ENCODE measurements at places on chromosomes 5 and 9.
A peak's percentile ranks its signal among the peaks of the same experiment; 100 is the strongest.

GRCh38 chr5:149913436-149914419 is 30.9 kb downstream of the PDE6A start:
- peak; percentile 45 for DNase-seq

GRCh38 chr5:39714036-39714698 is 289.4 kb upstream of the DAB2 start:
- no peak for DNase-seq

DNA sequence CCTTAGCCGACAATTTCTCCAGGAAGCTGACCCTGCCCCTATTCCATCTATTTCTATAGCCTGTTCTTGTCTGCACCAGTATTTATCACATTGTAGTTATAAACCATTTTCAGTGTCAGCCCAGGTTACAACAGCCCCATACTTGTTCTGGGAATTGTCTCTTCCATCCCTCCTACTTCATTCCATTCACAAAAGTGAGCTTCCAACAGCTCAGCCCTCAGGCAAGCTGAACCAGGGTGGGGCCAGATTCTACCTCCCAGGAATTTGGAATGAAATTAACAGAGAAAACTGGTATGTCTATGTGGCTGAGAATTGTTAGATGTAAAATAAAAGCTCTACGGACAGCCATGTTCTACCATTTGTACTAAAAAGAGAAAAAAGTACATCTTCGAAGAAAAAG is 36.1 kb downstream of the STRBP start:
- no peak for DNase-seq

DNA sequence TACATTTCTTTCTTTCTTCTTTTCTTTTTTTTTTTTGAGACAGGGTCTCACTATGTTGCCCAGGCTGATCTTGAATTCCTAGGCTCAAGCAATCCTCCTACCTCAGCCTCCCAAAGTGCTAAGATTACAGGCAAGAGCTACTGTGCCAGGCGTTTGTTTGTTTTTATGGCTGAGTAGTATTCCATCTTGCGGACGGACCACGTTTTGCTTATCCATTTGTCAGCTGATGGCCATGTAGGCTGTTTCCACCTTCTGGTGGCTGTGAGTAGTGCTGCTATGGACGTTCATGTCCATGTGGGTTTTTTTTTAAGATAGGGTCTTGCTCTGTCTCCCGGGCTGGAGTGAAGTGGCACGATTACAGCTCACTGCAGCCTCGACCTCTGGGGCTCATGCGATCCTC is 2.5 kb downstream of the DOK3 start:
- DNase-seq = no peak

DNA sequence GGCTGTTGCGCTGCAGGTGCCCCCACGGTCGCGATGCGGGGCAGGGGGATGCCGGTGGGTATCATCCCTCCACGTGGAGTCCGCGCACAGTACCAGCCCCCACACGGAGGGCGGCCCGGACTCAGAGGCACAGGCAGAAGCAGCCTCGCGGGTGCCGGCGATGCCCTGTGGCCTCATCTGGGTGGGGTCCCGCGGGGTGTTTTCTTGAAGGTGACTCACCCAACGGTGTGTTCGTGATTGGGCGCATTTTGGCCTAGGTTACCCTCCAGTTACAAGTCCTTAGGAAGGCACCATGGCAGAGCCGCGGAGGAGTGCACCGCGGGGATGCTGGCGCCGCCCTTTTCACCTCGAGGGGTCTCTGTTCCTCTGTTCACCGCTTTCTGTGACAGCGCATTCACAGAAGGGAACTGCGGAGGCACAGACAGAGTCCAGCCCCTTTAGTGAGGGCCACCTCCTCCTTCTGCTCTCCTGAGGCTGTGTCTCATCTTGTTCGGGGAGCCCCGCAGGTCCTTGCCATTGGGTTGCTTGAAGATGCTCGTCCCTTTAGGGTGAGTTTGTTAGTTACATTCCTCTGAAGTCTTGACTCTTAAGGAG is 21.6 kb upstream of the EXOC3 start:
- no peak for DNase-seq

GRCh38 chr5:10315824-10316509 is 8.3 kb upstream of the CMBL start:
- no peak for DNase-seq

DNA sequence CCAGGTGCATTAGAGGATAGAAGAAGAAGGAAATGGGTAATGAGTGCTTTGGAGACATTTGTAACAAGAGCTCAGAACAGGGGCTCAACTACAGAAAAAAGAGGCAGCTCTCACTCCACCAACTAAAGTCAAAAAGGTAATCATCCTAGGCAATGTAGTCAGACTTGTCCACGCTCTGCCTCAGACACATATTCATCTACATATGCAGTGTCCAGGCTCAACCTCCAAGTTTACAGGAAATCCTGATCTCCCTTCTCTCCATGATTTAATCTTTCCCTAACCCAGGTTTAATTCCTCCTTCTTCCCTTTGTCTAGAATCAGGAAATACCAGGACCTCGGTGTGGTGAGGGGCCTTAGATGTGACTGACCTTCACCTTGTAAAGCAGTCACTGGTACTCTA is 65.7 kb upstream of the SELENOP start:
- no peak for DNase-seq

GRCh38 chr9:38263532-38263931 is 129.0 kb upstream of the ALDH1B1 start:
- no peak for DNase-seq

GRCh38 chr5:33059081-33059480 is 348.0 kb downstream of the NPR3 start:
- DNase-seq = no peak

DNA sequence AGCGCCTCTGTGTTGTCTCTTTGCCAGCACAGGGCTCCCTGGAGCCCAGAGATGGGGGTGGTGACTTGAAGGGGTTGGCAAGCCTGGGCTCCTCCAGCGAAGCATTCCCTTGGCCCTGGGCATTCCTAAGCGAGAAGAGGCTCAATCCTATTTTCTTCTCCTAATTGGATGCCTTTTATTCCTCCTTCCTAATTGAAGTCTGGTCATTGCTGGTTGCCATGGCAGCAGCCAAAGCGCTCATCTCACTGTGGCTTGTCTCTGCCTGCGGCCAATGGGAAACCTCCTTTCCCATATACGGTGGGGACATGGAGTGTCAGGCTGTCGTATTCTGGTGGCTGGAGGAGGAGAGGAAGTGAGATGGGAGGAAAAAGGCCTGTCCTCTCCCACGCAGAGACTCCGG is 52.3 kb upstream of the RARS1 start:
- no peak for DNase-seq

DNA sequence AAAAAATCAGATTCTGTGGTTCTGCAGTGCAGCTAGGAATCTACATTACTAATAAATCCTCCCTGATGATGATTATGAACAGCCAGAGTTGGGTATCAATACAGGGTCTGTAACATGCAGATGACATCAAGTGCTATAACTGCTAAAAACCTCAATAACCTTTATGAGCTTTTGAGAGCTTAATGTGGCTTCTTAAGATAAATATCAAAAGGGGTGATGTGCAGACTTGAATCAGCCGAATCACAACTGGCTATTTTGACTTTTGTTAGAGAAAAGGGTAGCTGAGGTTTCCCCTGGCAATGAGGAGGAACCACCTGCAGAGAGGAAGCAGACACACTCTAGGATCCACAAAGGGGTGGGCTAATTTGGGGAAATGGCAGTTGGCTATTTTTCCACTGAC is 30.2 kb downstream of the CAPSL start:
- DNase-seq = peak; percentile 33

- DNase-seq = no peak
Observed at GRCh38 chr5:168592014-168592368, 12.8 kb upstream of the PANK3 start.

- DNase-seq = no peak
Observed at GRCh38 chr5:143432658-143433239, 29.3 kb upstream of the NR3C1 start.

DNA sequence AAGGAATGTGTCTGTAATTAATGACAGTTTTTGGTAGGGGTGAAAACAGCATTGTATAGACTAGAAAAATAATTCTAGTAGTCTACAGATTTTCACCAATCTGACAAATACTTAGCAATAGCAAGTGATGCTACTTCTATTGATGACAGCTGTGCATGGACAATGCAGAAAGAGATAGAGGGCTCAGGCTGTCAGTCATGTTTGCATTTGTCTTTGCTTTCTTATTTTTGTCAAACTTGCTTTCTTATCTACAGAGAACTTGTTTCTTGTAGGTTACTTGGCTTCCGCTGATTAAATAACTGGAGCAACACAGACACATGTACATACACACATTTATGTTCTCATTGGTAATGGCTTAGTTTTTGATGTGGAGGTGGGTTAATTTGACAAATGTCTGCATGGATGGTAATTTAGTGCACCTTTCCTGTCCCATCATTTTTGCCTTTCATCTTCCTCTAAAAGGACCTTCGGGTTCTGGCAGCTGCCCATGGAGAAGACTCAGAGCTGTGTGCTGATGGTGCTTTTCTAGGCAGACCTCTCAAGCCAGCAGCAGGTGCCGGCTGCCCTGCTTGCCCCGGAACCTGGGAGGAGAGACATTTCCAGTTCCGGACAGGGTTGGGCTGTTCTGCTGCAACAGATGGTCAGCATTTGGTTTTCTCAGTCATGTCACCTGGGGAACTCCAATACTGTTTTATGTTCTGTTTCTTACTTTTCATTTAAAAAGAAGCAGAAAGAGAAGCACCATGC is 28.8 kb downstream of the CAMK4 start:
- no peak for DNase-seq

GRCh38 chr5:30572279-30572678 is 621.2 kb upstream of the CDH6 start:
- no peak for DNase-seq

GRCh38 chr5:161420521-161420920 is 126.0 kb downstream of the GABRB2 start:
- DNase-seq = no peak

DNA sequence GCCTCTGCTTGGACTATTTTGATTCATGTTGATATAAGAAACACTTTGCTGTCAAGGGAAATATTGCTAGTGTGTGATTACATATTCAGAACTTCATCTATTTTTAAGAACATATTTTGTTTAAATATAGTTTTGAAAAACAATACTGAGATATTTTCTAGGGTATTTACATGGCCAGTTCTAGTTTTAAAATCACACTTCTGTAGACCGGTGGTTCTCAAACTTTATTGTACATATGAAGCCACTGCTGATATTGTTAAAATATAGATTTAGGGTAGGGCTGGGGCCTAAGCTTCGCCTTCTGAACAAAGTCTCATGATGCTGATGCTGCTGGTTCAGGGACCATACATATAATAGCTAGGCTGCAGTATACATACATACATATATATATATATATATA is 1000.0 kb downstream of the PTPRD start:
- DNase-seq = no peak

DNA sequence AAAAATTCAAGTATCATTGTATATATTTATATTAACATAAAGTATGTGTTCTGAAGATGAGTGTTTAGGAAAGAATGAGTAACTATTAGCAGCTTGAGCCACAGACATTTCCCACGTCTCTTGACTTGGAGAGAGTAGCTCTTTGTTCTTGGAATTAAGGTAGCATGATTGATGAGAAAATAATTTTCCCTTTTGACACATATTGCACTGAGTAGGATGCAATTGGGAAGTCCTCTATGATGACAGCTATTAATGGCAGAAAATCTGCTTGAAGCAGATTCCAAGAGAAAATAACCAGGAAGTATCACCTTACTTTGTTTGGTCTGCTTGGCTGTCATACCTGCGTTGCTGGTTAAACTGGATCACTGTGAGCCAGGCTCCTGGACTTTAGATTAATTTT is 204.8 kb downstream of the TLE4 start:
- no peak for DNase-seq

- DNase-seq = no peak
Observed at GRCh38 chr5:135593886-135594285, 15.1 kb upstream of the CXCL14 start.

- DNase-seq = no peak
Observed at GRCh38 chr5:125412561-125413495, 666.4 kb upstream of the ZNF608 start.

DNA sequence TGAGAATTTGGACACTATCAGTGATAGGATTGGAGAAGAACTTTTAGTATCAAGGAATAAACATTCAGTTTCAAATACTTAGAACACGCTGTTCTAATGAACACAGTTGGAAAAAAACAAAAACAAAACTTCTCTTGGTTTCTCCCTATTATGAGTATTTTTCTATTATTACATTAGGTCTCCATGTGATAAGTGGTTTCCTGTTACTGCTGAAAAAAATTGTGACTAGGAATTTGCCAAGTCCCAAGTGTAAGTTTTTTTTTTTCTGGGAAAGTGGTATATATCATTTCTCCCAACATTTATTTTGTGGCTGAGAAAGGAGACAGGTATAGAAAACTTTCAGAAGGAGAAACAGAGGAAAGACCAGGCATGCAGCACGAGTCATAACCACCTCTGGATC is 41.1 kb downstream of the PCSK1 start:
- no peak for DNase-seq

- no peak for DNase-seq
Observed at GRCh38 chr5:160547872-160548271, 126.2 kb downstream of the PTTG1 start.

GRCh38 chr9:136978073-136978864 is 965 bp downstream of the PTGDS start:
- DNase-seq = no peak

DNA sequence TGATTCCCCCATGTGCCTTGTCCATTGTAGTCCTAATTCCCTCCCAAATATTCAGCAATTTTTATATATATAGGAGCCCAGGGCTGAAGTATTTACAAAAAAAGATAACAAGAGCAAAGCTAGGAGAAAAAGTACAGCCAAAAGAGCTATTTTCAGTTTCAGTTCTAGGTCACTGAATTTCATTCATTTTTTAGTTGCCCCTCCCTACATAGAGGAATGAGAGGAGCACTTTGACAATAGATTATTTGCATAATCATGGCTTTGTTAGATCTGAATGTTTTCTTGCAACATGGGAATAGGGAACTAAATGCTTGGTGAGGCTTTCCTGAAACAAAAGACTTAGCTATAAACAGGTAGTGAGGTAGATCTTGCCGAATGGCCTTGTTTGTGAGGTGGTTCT is 15.3 kb upstream of the F2RL2 start:
- no peak for DNase-seq

DNA sequence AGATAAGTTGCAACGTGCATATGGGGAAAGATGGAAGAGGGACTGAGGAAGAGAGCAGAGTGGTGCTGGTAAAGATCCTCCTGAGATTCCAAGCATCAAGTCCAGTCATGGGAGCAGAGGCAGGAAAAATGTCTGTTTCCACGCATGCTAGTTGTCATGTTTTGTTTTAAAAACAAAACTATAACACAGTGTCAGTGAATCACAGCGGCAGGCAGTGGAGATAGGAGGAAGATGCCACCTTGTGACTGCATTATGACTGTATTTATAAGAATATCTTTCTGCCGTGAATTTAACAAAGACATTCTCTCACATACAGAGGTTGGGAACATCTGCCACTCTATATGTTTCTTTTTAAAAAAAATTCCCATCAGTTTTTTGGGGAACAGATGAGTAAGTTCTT is 3.7 kb upstream of the SVEP1 start:
- DNase-seq = no peak
